ENCODE measurements at places on chromosomes 7 and 10. TPM values are rescaled to one million over a fixed set of nuclear protein-coding genes. Genes with fewer than 3 reads are reported as not detected.

- no peak for ATAC-seq
These were observed 37.1 kb downstream of the FBXL13 start for GRCh38 chr7:103037476-103037822.

DNA sequence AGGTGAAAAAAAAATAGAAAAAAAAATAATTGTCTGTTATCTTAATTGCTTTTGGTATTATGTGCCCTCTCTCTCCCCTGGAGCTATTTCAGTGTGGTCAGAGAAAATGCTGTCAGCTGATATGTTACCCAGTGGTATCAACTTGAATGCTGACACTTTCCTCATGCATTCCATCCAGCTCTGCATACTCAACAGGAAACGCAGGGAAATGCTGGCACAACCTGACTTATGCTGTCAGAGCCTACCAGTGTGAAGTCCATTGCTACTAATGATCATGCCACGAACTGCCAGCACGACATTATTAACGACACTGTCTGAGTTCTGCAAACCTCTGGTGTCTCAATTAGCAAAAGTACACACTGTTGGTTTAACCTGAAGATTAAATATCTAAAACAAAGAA, 182.8 kb downstream of the ZWINT start:
- ATAC-seq, result no peak

- ATAC-seq, result no peak
These were observed 25.3 kb downstream of the CFAP46 start for GRCh38 chr10:132916956-132917666.

Gene GSTO2
- total RNA-seq, result 1.3 TPM

Data from gastroesophageal sphincter (tissue), 4 donors.